ENCODE measurements at places on chromosomes 1 and 21. TPM values are rescaled to one million over a fixed set of nuclear protein-coding genes. Genes with fewer than 3 reads are reported as not detected.

DNA sequence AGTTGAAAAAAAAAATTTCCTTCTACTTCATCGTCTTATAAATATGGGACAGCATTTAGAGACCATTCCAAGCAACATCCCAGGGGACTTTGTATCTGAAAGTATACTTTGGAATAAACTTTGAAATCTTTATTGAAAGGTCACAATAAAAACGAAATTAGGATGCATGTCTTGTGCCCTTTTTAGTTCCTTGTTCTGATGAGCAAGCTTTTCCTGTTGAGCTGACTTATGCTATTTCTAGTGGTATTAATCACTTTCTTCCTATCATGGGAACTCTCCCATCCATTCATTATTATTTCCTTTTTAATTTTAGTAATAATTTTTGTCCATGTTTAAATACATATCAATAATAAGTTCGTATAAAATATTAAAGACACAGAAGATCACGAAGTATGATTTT lies 4.0 kb upstream of the GBP2 start:
- no peak for DNase-seq

DNA sequence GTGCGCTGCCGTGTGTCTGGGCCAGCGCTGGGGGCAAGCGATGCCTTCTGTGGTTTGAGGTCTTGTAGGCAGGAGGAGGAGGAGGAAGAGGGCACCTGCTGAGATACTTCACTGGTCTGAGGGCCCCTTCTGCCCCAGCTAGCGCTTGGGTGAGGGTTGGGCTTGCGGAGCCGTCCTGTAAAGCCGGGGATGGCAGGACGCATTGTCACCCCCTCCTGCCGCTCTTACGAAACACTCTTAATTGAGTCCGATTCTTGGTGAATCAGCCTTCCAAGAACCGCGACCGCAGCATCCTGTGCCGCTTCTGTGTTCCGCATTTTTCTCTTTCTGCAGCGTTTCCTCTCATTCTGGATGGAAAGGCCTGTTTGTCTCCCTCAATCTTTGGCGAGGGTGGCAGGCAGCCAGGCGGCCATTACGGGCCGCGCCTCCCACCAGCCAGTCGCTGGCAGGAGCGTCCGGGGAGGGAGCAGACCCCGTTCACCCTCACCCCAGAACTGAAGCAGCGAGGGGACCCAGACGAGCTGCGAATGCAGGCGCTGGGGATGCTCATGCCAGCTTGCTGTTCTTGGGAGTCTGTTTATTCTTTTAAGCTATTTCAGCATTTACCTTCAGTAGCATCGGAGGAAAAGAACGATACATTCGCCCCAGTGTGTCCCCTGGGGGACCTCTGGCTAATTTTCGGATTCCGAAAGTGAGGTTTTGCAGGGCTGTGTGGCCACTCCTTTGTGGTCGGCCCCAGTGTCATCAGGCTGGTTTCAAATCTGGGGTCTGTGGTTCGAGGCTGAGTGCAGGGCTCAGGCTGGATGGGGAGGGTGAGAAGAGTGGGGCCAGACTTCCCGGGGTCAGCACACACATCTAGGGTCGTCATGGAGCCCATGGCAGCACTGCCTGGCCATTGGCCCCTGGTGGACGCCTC lies 62.7 kb downstream of the SKI start:
- peak; percentile 99 for DNase-seq

- peak; percentile 88 for DNase-seq
Measured at GRCh38 chr1:36350659-36351226, 27.3 kb upstream of the EVA1B start.

- DNase-seq: no peak
Measured at GRCh38 chr1:11948822-11949458, 14.4 kb downstream of the PLOD1 start.

DNA sequence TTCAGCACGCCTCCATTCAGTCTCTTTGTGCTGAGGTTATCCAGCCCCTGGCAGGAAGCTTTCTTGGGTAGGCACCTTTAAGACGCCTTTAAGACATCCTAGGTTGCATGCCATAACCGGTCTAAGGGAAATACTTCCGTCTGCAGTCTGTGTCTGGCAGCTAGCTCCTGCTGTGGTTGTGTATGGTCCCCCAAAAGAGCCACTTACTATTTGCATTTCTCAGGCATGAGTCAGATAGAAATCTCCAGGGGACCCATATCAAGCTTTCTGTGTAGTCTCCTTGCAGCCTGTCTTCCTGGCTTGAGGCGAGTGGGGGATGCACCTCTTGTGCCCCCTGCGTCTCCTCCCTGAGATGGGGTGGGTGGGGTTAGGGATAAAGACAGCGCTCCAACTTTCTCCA lies 10.0 kb upstream of the RYR2 start:
- DNase-seq: no peak

Gene HJV
- total RNA-seq: not detected

DNA sequence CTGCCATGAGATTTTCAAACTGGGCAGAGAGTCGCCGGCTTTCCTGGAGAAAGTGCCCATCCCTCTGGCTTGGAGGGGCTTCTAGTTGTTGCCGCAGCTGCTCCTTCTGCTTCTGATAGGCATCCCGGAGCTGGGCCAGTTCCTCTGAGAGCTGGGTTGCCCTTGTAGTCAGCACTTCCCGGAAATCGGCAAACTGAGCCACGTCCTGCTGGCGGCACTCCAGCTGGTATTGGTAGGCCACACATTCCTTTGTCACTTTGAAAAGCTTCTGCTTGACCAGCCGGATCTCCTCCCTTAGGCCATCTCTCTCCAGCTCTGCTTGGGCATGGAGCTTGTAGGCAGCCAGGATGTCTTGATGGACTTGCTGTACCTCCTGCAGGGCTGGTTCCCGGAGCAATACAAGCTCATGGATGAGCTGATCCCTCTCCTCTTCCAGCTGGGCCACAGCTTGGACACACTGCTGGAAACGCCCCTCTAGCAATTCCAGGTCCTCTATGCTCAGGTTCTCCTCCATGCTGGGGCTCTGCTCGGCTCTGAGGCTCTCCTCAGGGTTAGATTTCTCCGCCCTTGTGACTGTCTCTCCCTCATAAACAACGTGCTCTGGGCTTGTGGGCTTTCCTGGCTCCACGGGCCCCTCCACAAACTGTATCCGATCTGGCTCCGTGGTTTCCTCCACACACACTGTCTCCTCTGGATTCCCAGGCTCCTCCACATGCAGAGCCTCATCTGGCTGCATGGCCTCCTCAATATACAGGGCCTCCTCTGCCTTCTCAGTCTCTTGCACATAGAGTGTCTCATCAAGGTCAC lies 7.3 kb downstream of the SYNC start:
- peak; percentile 84 for DNase-seq

DNA sequence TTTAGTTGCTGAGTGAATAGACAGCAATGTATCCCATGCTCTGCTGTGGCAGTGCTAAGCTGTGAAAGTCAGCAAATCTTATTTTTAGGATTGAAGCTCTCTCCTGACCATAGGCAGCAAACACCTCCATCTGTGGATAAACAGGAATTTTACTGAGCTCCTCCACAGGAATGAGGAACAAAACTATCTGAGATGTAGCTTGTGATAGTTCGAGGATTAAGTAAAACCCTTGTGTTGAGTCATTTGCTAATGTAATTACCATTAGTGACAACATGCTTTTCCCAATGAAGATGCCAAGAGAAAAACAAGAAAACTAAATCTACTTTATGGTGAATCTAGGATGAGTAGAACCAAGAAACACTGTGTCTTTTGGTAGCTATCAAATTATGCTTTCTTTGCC lies 122.7 kb downstream of the CLEC20A start:
- no peak for DNase-seq

Gene KCNC4
- 0.51 TPM for total RNA-seq

Gene KRTAP21-2
- total RNA-seq: not detected
